NCI-H1694 (cell line): ENCODE measurements at places on chromosomes 7 and 10.

DNA sequence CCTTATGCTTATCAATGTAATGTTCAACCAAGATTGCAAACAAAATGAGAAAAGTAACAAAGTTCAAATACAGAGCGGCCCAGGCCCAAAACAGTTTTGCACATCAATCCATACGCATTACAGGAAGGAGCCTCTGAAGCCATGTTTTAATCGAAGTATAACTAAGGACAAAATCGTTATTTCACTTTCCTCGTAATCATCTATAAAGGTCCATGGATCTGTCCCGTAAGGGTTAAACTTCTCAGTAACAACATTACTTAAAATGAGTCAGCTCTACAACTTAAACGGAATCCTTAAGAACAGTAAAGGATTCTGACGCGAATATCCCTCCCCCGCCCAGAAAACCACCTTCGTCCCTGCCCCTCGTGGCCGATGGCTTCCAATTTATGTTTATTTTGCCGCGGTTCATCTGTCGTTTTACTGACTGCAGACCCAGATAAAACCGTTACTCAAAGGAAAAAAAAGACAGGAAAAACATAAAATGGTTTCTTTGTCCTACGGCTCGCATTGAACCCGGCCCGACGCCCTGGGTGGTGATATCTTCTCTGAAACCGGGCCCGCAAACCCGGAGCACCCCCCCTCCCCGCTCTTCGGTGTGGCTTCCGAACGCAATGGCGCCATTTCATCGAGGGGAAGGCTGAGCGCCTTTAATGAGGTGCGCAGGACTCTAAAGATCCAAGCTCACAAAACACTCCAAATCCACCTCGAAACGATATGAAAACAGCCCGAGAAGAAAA is 1.1 kb downstream of the HNRNPA2B1 start:
- no peak for DNase-seq

DNA sequence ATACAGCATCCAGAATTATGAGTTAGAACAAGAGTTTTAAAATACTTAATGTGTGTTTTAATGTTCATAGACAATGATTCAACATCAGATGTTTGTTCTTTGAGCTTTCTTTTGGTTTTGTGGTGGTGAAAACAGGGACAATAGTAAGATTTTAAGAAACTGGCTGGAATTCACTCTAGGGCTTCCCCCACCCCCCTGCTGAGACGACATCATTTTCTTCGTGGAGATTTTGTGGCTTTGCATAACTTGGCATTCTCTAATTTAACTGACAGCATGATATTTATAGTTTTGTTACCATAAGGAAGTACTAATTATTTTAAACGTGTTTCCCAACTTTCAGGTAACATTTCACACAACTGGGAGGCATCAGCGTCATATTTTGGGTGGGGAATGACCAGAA is 184.1 kb downstream of the BICC1 start:
- DNase-seq: no peak

DNA sequence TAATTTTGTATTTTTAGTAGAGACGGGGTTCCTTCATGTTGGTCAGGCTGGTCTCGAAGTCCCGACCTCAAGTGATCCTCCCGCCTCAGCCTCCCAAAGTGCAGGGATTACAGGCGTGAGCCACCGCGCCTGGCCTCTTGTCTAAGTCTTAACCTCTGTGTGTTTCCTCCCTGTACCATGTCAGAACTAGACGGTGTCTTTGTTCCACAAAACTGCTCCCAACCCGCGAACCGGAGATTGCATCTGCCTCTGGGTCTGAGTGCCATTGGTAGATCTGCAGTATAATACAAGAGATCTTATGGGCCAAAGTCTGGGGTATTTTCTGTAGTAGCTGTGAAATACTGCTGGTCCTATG is 1.3 kb upstream of the EEF1AKMT2 start:
- no peak for DNase-seq

GRCh38 chr10:11489591-11489990 is 121.9 kb downstream of the USP6NL start:
- DNase-seq: no peak

GRCh38 chr10:80538481-80539185 is 931 bp downstream of the SH2D4B start:
- DNase-seq: no peak

DNA sequence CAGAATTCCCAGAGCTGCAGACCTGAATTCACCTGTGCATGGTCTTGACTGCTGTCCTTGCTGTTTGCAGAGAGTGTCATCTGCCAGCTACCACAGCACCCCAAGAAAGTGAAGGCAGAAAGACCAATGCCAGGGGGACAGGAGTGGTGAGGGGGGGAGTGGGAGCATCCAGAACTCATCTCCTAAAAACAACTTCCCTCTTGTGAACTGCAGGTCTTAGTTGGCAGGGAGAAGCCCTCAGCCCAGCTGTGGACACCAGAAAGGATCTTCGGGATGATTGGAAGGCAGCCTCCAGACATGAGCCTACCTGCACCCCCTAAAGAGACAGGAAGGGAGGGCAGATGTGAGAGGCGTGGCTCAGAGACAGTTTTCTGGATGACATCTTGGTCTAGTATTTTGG is 615.8 kb upstream of the MGMT start:
- DNase-seq: no peak
